ENCODE measurements at places on chromosomes 12 and 14. TPM values are rescaled to one million over a fixed set of nuclear protein-coding genes. Genes with fewer than 3 reads are reported as not detected.

DNA sequence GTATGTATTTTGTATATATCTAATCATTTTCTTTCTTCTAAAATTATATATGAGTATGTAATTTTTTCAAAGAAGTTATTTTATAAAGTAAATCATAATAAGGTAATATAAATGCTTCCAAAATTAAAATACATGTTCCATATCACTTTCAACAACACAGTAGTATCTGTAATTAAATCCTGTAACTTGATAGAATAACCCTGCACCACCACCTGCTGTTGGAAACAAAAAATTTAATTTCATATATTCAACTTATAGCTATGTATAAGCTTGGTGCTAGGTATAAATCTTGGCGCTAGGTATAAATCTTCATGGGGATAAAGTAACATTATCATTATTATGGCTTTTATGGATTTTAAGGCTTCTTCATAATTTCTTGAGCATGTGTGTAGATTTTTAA, 149.7 kb upstream of the DCN start:
- DNase-seq: no peak

DNA sequence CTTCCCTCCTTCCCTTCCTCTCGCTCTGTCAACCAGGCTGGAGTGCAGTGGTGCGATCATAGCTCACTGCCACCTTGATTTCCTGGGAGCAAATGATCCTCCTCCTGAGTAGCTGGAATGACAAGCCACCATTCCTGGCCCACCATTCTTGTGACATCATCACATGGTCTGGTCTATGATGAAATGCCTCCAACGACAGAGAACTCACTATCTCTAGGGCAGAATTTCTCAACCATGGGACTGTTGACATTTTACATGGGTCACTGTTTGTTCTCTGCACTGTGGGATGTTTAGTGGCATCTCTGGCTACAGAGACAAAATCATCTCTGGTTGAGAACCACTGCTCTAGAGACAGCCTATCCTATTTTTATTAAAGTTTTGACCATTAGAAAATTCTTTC, 9.7 kb downstream of the VRK1 start:
- no peak for DNase-seq

The ASCL1 gene
- not detected for polyA plus RNA-seq

The CD4 gene
- 456 TPM for polyA plus RNA-seq

The APOF gene
- polyA plus RNA-seq: not detected
